Fibroblast of upper back skin (primary cell): ENCODE measurements at places on chromosomes 7 and 10.
A peak's percentile ranks its signal among the peaks of the same experiment; 100 is the strongest.

GRCh38 chr7:143988976-143989745 is 11.0 kb upstream of the OR6B1 start:
- DNase-seq = peak; percentile 10

DNA sequence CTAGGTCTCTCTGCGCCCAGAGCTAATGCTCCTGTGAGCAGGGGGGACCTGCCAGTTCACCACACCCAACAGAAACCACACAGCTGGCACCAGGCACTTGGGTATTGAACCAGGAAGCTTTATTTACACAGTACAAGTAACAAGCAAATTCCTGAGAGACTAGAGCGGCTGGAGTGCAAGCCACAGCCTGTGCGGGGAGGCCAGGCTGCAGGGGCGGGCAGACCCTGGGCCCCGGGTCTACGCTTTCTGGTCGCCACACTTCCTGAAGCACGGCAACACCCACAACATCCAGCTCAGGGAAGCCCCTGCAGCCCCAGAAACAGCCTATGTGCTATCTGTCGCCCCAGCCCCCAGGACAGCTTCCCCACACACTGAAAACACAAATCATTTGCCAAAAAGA is 125.0 kb downstream of the FAM53B start:
- no peak for DNase-seq

DNA sequence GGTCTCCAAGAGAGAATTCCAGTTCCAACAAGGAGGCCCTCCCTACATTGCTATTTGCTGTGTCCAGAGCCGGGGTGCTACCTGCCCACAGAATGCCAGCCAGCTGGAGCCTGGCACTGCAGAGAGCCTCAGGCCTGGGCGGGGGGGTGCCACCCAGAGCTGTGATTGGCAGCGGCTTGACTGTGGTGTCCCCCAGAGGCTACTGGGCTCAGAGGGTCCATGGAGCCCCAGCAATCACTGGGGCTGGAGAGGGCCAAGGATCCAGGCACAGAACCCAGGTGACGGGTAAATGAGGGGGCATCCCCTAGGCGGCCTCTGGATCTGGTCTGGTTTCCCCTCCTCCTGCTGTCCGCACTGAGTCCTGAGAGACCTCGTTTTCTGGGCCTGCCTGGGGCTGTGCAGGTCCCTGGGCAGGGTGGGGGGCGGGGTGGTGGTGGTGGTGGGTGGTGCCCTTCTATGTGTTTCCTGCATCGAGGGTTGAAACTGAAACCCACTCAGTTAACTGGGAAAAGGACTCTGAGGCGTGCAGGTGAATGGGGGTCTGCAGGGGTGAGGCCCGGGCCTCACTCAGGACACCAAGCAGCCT is 12.6 kb downstream of the DPYSL4 start:
- DNase-seq = no peak

DNA sequence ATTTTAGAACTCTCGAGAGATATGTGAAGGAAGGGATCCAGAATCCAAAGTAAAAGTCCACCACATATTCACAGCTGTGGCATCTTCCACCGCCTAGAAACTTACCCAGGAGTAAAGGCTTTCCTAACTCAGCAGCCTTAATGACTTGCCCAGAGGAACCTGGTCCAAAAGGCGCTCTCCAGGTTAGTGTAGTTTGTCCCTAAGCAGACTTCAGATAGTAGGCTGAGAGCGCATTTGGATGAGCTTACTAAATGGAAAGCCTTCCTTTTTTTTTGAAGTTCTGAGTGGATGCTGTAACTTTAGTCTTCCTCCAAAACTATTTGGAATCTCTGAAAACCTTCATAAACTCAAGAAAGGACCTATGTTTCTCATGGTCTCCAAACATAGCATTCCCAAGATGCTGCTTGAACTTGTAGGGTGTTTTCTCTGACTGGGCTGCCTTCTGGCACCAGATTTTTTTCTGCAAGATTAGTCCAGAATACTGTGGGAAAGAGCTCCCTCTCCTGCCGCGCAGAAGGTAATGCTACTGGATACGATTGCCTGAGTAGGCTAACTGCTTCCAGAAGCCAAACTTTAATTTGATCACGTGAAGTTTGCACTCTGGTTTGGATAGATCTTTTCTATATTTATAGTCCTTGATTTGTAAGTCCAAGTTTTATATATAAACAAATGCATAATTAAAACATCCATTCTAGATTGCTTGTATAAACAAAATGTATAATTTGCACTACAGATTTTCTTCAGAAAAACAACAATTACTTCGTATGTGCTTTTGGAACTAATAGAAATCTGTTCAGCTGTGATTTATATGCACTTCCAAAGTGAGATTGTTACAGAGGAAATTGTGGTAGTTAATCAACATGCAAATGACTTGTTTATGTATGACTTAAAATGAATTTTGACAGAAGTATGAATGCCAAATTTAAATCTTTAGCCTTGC is 19.6 kb upstream of the GPR37 start:
- DNase-seq = peak; percentile 47

DNA sequence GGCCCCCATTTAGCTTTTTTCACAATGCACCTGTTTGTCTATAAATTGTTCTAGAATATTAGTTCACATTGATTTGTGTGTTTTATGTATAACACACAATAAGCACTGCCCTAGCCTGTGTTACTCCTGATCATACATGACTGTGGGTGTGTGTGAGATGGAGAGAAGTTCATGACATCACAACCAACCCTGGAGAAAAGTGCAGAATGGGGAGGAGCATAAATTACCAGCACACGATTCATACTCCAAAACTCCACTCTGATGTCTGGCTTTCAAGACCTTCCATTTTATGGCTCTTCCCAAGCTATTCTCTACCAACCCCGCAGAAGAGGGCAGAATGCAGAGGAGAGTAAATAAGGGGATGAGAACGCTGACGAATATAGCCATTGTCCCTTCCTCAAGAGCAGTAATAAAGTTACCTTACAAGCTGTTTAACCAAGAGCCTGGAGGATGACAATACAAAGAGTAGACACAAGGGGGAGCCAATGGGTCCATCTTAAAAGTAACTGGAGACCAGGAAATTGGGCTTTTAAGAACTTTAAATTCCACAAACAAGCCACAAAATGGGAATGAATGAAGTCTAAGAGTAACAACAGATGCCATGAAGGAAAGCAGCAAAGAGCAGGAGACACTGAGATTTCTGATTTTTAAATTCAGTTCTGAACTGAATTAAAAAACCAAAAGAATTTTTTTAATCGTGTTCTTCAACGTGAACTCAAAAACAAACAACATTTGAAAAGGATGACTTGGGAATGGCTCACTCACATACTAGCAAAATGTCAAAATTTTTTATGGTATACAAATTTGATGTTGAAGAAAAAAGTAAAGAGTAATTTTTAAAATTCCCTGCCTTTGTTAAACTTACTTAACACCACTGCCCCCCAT is 159.6 kb downstream of the PARD3 start:
- peak; percentile 74 for DNase-seq

DNA sequence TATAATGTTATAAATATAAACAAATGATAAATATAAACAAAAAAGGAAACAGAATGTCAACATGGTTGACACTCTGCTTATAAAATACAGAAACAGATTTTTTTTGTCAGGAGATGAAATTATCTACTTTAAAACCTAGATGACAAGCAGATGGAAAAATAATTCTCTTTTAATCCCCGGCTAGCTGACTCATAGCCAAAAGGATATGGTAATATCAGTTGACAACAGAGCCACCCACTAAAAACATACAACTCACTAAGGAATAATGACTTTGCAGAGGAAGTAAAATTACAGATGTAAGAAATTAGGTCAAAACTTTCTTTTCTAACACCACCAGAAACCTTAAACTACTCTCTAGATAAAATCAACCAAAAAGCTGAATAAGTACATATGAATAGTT is 131.1 kb upstream of the ABCB5 start:
- no peak for DNase-seq

DNA sequence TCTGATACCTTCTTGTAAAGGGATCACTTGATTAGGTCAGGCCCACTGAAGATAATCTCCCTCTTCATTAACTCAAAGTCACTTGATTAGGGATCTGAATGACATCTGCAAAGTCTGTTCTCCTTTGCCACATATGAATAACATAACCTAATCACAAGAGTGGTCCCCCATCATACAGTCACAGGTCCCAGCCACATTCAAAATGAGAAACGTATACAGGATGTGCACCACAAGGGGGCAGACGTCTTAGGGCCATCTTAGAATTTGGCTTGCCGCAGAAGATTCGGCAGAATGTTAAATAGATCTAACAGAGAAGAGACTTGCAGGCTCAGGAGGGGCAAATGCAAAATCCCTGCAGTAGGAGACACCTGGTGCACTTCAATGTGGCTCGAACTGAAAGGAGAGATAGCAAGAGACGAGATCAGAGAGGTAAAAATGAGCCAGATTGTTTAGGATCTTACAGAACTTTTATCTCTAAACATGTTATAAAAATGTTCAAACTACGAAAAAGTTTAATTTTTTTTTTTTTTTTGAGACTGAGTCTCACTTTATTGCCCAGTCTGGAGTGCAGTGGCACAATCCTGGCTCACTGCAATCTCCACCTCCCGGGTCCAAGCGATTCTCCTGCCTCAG is 10.4 kb upstream of the SMC3 start:
- peak; percentile 59 for DNase-seq

DNA sequence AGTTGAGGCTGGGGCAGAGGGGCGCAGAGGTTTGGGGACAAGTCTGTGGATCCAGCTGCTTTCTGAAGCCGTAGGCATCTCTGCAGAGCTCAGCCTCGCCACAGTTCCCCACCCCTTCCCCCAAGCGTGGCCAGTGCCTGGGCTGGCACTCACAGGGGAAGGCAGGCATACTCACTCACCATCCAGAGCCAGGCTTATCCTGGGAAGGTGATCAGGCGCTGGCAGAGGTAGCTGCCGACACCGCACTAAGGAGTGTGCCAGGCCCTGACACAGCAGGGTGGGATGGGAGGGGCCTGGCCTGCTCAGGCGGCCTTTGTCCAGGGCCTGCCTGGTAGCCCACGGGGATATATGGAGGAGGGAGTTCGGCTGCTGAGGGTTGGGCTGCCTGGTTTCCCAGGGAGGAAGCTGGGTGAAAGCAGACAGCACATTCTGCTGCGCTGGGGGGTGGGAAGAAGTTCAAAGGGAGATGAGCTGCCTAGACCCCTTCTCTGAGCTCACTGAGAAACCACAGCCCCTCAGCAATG is 15.9 kb downstream of the VSIR start:
- no peak for DNase-seq

DNA sequence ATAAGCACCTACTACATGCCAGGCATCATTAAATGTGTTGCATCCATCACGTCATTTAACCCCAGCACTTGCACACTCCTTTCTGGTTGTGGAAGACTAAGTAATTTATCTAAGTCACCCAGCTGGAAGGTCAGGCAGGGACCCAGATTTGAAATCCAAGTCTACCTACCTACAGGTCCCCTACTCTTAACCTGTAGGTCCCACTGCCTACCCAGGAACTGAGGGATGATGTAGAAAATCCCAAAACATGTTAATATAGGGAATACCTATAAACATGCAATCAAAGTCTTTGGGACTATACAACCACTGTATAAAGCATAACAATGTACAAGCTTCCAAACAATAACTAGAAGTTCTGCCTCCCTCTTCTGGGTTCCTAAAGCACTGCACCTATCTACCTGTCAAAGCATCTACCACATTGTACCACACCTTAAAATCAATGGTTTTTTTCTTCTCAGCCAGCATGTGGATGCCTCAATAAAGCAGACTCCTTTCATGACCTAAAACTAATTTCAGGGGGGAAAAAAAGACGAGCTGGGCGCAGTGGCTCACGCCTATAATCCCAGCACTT is 5.6 kb downstream of the IL6 start:
- DNase-seq = no peak

DNA sequence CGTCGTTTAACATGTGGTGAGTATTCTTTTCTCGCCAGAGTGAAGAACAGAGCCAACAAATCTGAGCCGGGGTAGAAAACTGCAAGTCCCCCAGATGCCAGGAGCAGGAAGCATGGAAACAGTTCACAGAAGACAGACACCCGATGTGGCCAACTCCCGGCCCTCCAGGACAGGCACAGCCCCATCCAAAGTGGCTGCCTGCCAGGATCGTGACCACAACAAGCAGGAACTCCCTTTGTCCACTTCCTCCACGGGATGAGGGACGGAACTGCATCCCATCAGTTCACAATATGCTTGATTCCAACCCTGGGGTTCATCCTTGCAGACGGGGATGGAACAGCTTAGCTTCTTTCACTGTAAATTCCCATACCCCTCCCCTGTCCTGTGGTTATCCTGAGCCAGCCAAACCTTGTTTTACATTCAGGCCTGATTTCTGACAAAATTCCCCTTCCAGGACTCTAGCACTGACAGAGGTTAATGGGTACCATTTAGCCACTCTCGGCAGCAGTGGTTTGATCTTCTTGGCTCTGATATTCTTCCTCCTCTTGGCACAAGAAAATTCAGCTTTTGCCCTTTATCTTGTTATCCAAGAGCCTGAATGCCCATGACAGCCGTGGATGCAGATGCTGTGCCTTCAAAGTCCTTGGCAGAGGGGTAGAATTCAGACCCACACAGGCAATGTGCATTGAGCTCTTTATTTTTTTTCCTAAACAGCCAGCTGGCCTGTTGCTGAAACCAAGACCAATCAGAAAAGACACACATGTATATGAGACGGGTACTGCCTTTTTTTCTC is 105.5 kb upstream of the FAM204A start:
- DNase-seq = peak; percentile 48

GRCh38 chr7:28745351-28745750 is 212.8 kb downstream of the TRIL start:
- DNase-seq = no peak

DNA sequence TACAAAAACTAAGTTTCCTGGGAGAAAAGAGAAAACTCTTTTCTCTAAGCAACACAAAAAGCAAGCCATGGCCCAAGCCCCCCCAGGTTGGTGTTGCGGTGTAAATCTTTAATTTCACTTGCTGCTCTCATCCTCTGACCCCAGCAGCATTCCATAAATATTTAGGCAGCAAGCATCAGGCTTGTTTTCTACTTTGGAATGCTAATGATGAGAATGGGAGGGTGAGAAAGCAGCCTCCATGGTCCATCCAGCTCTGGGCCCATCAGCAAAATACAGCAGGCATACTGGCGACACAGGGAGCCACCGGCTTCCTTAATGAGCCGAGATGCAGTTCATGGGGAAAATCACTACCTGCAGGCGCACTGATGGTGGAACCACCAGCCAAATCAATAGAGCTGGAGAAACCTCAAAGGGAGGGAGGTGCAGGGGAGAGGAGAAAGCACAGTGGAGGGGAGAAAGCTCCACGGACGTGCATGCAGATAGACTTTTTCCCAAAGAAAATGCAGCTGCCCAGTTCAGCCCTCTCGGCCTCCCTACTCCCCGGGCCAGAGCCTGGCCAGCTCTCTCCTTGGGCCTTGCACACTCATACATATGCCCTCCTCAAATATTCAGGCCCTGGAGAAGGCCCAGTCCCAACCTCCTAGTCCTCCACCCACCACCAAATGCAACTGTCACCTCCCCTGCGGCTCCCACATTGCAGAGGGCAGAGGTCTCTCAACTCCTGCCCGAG is 131.9 kb downstream of the GRID1 start:
- peak; percentile 10 for DNase-seq

DNA sequence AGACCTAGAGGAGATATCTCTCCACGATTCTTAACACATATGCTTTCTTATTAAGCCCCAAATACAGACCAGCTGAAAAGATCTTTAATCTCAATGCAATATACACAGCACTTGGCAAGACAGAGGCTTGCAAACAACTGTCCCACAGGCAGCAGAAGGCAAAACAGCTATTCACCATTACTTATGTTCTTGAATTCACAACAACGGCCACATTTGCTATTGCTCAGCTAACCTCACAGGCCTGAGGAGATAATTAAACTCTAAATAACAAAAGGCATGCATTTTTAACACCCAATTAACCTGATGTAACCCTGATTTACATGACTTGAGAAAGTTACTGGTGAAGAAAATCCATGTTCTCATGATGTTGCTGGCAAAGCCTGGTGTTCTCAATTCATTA is 216.4 kb downstream of the CRPPA start:
- no peak for DNase-seq

- peak; percentile 12 for DNase-seq
Measured at GRCh38 chr7:89064831-89065230, 269.3 kb upstream of the TEX47 start.
